ENCODE measurements at places on chromosomes 5 and 9. TPM values are rescaled to one million over a fixed set of nuclear protein-coding genes. Genes with fewer than 3 reads are reported as not detected.

GLRX gene
- 48.9 TPM for total RNA-seq

GKAP1 gene
- total RNA-seq: 3.8 TPM

TOR4A gene
- 17.4 TPM for total RNA-seq

IL33 gene
- total RNA-seq: not detected

PCDHGB7 gene
- 0.39 TPM for total RNA-seq

HTR4 gene
- total RNA-seq: not detected

LRRC19 gene
- not detected for total RNA-seq

SPINK13 gene
- total RNA-seq: not detected

FREM1 gene
- total RNA-seq: not detected

PCDHB14 gene
- total RNA-seq: not detected

HSPB3 gene
- not detected for total RNA-seq

SLC23A1 gene
- total RNA-seq: 5.2 TPM

ACOT12 gene
- not detected for total RNA-seq

FGF10 gene
- total RNA-seq: not detected

PCDHB4 gene
- not detected for total RNA-seq

ANGPTL2 gene
- total RNA-seq: not detected

C9orf43 gene
- 0.45 TPM for total RNA-seq

CORO2A gene
- 3.2 TPM for total RNA-seq

IL7R gene
- total RNA-seq: 132 TPM

IFNA21 gene
- not detected for total RNA-seq

TAF11L10 gene
- not detected for total RNA-seq

TSSK1B gene
- total RNA-seq: not detected

OCLN gene
- total RNA-seq: 0.43 TPM

RAB3C gene
- not detected for total RNA-seq

QRFP gene
- total RNA-seq: not detected

ZFP2 gene
- 0.18 TPM for total RNA-seq

PCDHB15 gene
- total RNA-seq: not detected

SHOC1 gene
- total RNA-seq: not detected

ECSCR gene
- total RNA-seq: 1.1 TPM

TAF1L gene
- 0.05 TPM for total RNA-seq

RACK1 gene
- 1,850 TPM for total RNA-seq

SLCO4C1 gene
- total RNA-seq: 2.0 TPM

EPB41L4B gene
- not detected for total RNA-seq

SPEF2 gene
- total RNA-seq: 6.3 TPM

RRAGA gene
- 43.1 TPM for total RNA-seq

OR13C4 gene
- total RNA-seq: not detected

CDH10 gene
- total RNA-seq: not detected

SLC36A3 gene
- not detected for total RNA-seq

DDX41 gene
- total RNA-seq: 120 TPM

SPATA31D4 gene
- total RNA-seq: not detected

C9orf50 gene
- total RNA-seq: not detected

HACD4 gene
- total RNA-seq: 16.5 TPM

PCDHGA8 gene
- 0.18 TPM for total RNA-seq

TPRN gene
- total RNA-seq: 9.6 TPM

CFAP157 gene
- total RNA-seq: not detected

CDH9 gene
- not detected for total RNA-seq

ARL15 gene
- 11.7 TPM for total RNA-seq

PITX1 gene
- not detected for total RNA-seq

PTPDC1 gene
- total RNA-seq: 5.3 TPM

LHX6 gene
- not detected for total RNA-seq

ABCA1 gene
- total RNA-seq: 0.05 TPM

TYRP1 gene
- not detected for total RNA-seq

KDM4C gene
- total RNA-seq: 48.4 TPM

TNFSF8 gene
- total RNA-seq: 48.5 TPM

SHISAL2B gene
- not detected for total RNA-seq

ITGA1 gene
- 4.6 TPM for total RNA-seq

IL31RA gene
- total RNA-seq: 0.14 TPM
